ENCODE measurements at places on chromosomes 2 and 18.
A peak's percentile ranks its signal among the peaks of the same experiment; 100 is the strongest.

GRCh38 chr18:68418881-68419280 lies 296.0 kb downstream of the TMX3 start:
- DNase-seq, result no peak

GRCh38 chr2:169131587-169132512 lies 62.5 kb downstream of the DHRS9 start:
- DNase-seq, result no peak

GRCh38 chr2:71060871-71061270 lies 7.6 kb upstream of the NAGK start:
- DNase-seq, result no peak

- no peak for DNase-seq
These were observed 177.0 kb downstream of the TGIF1 start for GRCh38 chr18:3626929-3627458.

GRCh38 chr2:20350041-20350712 lies 467 bp downstream of the PUM2 start:
- DNase-seq, result peak; percentile 28
